ENCODE measurements at places on chromosomes 6 and 20.

- no peak for DNase-seq
Measured at GRCh38 chr6:135616655-135617054, 119.1 kb upstream of the AHI1 start.

DNA sequence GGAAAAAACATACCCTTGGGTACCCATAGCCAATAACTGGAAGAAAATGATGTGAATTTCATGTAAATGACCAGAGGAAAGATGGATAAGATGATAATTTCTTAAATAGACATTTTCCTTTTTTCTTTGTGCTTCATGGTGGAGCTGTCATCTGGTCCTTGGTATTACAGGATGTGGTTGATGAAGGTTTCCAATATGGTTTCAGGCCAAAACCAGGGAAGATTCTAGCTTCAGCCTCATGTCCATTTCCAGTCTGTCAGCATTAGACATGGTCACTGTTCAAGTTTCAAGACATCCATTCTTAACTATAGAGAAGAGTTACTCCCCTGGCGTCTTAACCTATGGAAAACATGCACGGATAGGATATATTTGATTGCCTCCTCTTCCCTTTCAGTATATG lies 63.6 kb downstream of the SSR1 start:
- no peak for DNase-seq

DNA sequence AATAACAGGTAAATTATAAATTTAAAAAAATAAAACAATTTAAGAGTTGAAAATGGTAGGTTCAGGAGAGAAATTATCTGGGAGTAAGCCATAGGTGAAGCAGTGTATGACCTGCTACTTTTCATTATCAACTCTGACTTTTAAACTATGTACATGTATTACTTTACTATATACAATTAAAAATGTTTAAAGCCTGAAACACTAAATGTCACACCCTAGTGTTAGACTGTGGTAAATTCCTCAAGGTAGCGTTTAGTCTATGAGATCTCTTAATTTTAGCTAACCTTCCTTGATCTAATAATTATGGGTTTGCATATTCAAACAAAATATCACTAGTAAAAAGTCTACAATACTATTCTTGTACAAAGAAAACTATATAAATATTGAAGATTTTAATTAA lies 22.3 kb upstream of the TBC1D32 start:
- DNase-seq = no peak

DNA sequence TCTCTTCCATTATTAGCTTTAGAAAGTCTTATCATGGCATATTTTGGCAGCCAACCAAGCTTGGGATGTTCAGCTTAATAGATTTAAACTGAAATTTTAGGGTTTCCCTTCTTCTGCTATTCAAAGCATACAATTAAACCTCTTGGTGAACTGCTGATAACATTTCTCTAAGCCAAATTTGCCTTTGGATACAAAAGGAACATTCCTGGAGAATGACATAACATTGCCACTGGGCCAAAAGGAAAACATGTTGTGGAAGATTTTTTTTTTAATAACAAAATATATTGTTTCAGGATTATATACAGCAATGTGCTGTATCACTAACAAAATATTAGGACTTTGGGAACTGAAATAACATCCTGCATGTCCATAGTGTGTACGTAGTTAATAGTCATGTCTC lies 215.1 kb upstream of the TBX18 start:
- DNase-seq = no peak

DNA sequence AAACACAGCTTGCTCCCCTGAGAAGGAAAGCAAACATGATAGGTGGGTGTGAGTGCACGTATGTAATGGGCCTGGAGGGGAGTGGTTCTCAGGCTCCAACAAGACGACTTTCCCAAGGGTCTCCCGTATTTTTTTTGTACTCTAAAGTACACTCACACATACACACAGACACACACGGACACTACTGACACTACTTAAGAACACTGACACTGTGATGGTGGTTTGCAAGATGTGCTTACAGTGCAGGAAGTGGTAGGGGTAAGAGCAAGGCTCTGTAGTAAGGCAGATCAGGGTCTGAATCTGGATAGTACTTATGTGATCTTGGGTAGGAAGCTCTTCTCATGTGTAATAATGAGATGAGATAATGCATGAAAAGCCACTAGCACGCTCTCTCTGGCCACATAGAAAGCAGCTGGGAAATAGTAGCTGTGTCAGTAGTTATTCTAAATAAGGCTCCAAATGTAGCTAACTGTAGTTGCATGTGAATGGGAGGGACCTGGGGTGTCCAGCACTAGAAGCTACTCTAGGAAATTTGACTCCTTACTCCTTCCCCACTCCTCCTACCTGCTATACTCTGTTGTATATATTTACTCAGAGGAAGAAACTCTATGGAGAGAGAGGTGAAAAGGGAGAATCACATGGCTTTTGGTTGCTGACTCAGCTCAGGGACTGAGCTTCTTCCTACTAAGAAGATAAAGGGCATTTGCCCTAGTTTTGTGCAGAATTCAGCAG lies 8.4 kb upstream of the ZBTB24 start:
- DNase-seq = no peak

GRCh38 chr20:62064770-62065673 lies 659 bp downstream of the TAF4 start:
- no peak for DNase-seq

- no peak for DNase-seq
Measured at GRCh38 chr20:7702141-7702540, 238.1 kb downstream of the HAO1 start.

Data from stimulated activated CD4-positive, alpha-beta T cell treated with anti-CD3 and anti-CD28 coated beads, Interleukin-15, amount 100 ng/mL, for 48 hours (primary cell).